ENCODE measurements at places on chromosomes 7 and 10.

GRCh38 chr10:54125098-54125747, 675.8 kb downstream of the PCDH15 start:
- no peak for DNase-seq

DNA sequence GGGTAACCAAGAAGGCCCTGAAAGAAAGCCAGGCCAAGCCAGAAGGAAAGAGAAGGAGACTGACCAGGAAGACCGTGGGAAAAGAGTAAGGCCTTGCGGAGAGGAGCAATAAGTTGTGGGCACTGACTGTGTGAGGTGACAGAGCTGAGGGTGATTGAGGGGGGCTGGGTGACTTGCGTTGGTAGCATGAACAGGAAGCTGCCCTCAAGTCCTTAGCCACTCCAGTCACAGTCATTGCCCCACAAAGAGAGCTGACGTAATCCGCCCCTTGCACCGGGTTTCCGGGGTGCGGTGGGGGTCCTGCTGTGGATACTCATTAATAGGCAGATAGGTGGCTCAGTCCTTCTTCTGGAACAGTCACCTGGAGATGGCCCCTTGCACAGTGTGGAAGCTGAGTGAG, 16.1 kb upstream of the DMBT1 start:
- no peak for DNase-seq

DNA sequence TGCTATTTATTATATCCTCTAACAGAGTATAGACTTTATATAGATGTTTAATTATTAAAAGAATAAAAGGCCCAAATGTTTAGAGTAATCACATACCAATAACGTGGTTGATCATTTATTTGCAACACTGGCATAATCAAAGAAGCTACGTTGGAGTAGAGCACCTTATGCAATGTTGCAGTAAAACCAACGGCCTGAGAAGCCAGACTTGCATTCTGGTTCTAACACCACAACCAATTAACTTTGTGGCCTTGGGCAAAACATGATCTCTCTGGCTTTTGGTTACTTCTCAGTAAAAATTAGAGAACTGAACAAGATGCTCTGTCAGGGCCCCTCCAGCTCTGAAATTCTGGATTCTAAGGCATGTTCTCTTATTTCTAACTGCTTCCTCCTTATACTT, 476.2 kb downstream of the GRM8 start:
- no peak for DNase-seq

DNA sequence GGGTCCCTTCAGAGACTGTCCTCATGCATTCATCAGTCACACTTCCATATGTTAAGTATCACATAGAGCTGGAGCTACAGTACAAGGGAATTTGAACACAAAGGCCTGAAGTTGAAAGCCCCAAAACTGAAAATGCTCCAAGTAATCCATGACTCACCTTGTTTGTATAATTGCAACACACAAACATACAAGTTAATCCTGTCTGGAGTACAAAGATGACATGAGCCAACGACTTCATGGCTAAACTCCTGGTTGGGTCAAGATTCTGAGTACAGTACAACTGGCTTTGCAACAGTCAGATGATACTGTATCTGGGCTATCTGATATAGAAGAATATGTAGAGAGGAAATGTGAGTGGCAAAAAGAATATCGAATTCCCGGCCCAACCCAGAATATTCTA, 73.1 kb upstream of the AASS start:
- DNase-seq: no peak

DNA sequence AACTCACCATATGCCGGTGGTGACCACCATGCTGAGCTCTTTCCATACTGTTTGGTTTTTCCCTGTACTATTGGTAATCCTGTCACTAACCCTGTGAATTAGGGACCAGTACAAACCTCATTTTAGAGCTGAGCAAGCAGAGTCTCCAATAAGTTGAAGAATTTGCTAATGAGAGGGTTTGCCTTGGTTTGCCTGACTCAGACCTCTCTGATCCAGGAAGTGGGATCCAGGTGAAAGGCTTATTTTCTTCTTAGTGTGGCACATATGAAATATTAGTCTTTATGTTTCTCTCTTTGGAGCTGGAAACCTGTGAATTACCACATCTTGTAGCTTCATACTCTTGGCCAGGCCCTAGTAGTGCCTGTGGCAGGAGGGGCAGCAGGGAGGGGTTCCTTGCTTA, 114.1 kb upstream of the IGFBP3 start:
- DNase-seq: no peak

DNA sequence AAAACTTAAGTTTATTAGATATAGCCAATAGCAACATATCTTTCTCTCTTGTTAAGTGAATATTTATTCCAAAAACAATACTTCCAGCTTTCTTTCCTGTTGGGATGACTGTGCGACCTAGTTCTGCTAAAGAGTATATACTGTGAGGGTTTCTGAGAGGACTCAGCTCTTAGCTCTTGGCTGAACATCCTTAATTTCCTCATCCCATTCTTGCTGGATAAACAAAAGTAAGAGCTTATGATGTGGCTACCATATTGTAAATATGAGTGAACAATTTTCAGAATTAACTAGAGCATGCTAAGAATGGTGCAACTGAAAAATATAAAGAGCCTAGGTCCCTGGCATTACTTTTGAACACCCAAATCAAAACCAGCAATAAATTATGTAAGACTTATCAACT, 279.5 kb upstream of the GNAI1 start:
- no peak for DNase-seq

DNA sequence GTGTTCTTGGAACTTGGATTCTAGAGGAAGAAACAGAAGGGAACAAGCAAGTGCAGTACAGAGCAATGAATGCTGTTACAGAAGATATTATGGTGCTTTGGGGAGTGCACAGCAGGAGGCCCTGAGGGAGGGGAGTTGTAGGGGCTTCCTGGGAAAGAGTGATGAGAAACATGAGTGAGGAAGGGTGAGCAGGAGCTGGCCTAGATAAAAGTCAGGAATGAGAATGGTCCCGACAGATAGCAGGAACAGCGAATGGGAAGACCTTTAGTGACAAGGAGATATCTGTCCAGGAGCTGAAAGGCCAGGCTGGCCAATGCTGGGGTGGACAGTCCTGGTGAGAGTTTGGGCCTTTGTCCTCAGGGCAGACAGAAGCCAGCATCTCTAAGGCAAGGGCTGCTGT, 20.6 kb upstream of the CCNJ start:
- DNase-seq: no peak

GRCh38 chr7:8258734-8259133, 3.2 kb downstream of the ICA1 start:
- no peak for DNase-seq

DNA sequence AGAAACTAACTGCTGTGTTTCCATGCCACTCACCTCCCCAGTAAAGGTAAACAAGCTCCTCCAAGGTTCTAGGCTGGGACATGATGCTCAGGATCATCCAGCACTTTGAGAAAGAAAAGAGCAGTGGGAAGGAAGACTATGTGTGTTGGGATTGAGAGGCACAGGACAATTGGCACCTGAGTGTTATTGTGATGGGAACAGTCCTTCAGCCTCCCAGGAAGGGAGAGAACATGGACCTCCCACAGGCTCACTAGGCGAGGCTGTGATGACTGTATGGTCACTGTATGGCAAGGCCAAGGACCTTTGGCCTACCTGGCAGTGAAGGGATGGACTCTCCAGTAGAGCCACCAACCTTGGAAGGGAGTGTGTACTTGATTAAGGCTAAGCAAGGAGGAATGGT, 123.2 kb upstream of the UNC5B start:
- DNase-seq: no peak

GRCh38 chr10:17958049-17958448, 6.3 kb downstream of the SLC39A12 start:
- DNase-seq: no peak

DNA sequence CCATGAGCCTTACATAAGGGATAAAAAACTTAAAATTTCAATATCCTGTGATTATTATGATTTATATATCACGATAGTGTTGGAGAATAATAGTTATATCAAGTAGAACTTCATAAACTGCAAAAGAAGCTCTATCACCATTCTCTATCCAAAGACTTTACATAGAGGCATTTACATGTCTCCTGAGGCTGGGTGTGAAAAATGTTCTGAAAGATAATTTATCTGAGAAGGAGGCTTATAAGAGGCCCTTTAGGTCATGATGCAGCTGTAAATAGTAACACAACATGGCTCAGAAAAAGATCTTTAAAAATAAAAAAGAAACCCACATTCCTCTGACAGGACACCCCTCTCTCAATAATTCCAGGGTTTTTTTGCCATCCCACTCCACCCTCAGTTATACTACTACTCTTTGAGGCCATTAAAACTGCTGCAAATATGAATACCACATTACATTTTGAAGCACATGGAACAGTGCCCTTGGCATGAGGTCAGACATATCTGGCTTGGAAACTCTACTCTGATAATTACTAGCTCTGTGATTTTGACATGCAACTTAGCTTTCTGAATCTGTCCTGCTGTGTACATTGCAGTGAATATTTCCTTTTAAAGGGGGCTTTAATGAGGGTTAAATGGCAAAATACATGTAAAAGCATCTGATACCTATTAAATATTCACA, 55.5 kb downstream of the SLC16A12 start:
- DNase-seq: no peak

GRCh38 chr7:51160990-51161615, 155.5 kb downstream of the COBL start:
- peak; percentile 32 for DNase-seq

DNA sequence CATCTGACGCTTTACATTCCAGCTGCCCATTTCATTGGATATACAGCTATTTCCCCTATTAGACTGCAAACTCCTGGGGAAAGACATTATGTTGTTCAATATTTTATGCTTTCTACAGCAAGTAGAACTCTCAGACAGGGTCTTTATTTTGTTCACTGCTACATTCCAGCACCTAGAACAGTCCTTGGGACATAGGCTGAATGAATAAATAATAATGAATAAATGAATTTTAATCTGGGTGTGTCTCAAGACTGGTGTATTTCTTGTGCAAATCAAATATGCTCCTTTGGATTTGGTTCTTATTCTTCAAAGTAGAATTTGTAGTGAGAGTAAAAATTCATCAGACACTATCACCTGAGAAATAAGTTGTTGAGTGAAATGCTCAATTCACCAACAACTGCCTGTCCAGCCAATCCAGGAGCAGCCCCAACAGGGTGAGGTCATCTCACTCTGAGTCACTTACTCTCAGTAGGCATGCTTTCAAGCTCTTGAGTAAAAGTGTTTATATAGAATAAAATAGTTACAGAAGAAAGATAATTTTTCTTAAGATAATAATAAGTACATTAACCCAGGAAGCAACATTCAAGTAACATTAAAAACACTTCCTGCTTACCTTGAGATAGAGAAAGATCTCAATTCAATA, 287.5 kb upstream of the NPVF start:
- DNase-seq: no peak

GRCh38 chr7:25395976-25396375, 167.7 kb upstream of the NPVF start:
- DNase-seq: no peak

DNA sequence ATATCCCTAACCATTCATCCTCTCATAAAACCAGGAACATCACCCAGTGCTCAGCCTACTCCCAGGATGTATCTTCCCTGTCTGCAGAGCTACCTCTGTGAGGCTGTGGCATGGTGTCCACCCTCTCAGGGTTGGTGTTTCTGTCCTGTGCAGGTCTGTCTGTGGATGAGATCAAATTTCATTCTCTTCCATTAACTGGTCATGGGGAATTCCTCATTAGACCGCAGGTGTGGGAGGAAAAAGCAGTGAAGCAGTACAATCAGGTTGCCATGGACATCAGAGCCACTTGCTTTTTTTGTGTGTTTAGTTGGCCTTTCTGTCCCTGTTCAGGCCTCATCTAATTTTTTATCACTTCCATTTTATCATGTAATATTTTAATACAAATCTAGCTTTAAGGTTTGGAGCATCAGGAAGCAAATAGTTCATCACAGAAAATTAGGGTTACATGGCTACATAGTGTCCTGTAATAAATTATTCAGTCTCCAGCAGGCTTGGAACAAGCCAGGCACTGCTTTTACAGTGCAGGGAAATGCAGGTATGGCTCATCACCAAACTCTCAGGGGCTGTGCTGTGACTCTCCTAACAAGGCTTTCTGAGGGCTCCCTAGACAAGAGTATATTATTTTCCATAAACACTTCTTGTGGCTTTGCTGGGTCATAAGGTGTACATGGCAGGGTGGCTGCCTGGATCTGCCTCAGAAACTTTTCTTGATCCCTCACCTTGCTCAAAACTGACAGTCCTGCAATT, 594.9 kb upstream of the IGFBP3 start:
- no peak for DNase-seq

DNA sequence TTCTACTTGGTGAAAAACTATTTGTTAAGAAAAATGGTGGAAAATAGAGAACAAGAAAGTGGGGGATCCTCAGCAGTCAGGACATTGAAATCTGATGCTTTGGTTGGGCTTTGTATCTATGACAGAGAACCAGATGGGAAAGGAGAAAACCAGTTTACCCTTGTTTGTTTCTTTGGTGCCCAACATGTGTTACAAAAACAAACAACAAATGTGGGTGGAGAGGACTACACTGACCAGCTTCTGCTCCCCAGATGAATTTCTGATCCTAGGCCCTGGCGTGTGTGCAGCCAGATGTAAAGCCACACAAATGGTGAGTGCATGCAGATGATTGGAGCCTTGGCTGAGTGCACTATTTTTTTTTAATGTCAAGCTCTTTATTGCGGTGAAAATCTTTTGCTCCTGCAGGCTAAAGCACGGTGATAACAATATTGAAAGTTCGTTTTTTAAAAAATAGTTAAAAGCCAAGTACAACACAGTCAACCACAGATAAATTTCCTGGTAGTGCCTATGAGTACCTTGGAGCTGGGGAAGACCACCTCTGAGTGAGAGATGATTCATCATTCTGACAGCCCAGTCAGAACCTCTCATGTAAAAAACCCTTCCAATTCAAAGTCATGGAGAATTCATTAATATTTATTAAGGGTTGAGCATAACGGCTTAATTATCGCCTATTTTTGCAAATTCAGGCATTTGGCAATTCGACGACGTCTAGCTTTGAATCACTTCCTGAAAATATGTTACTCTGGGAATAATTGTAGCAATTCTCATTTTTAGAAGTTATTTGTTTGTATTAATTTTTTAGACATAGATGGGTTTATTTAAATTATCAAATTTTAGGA, 163.7 kb downstream of the AGMO start:
- no peak for DNase-seq

DNA sequence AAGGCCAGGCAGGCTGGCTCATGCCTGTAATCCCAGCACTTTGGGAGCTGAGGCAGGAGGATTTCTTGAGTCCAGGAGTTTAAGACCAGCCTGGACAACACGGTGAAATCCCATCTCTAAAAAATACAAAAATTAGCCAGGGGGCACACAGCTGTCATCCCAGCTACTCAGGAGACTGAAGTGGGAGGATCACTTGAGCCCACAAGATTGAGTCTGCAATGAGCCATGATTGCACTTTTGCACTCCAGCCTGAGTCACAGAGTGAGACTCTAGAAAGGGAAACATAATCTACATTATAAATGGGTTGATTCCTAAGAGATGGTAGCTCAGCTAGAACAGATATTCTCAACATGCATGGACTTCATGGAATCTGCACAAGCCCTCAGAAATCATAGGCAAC, 6.3 kb upstream of the LIPF start:
- no peak for DNase-seq

GRCh38 chr10:97736403-97736901, 476 bp upstream of the ZFYVE27 start:
- DNase-seq: no peak

- no peak for DNase-seq
Measured at GRCh38 chr10:20105236-20105635, 289.0 kb downstream of the PLXDC2 start.

GRCh38 chr7:41698114-41698513, 4.8 kb downstream of the INHBA start:
- no peak for DNase-seq

Measured in stimulated activated CD4-positive, alpha-beta T cell treated with anti-CD3 and anti-CD28 coated beads, Interleukin-1b, Interleukin-23, amount 100 ng/mL, for 4 hours (primary cell).